ENCODE measurements at places on chromosomes 5 and 9. TPM values are rescaled to one million over a fixed set of nuclear protein-coding genes. Genes with fewer than 3 reads are reported as not detected.

The RUSC2 gene
- 4.7 TPM for total RNA-seq

The NDST1 gene
- 112 TPM for total RNA-seq

The NSG2 gene
- not detected for total RNA-seq

The CXCL14 gene
- total RNA-seq = 179 TPM

The CBY3 gene
- not detected for total RNA-seq

The FAM219A gene
- 4.5 TPM for total RNA-seq

The ADAMTS16 gene
- total RNA-seq = not detected

Data from esophagus mucosa (tissue), 1 donor.